ENCODE measurements at places on chromosomes 4 and X. TPM values are rescaled to one million over a fixed set of nuclear protein-coding genes. Genes with fewer than 3 reads are reported as not detected.

DNA sequence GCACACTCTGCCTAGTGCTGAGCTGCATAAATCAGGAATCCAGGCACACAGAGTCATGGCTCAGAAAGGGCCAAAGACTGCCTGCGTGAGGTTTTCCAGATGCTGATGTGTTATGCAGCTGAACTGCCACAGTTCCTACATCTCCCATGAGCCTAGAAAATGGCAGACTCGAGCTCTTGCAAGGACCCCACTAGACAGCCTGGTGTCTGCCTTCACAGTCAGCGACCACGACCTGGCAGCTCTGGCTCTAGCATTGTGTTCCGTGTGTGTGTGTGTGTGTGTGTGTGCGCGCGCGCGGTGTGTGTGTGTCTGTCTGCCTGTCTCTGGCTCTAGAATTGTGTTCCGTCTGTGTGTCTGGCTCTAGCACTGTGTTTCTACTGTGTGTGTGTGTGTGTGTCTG is 203.6 kb upstream of the AGTR2 start:
- no peaks in the 10 kb centered on the region for H3K4me1 ChIP-seq
- H3K27ac ChIP-seq = no peak overlapping the region
- no peaks in the 10 kb centered on the region for H3K36me3 ChIP-seq
- peaks cover 28% of the 10 kb centered on the region for H3K27me3 ChIP-seq
- H3K4me3 ChIP-seq = no peak overlapping the region

- no peak overlapping the region for H3K27ac ChIP-seq
- no peak for DNase-seq
- no peaks in the 10 kb centered on the region for H3K4me1 ChIP-seq
- no peaks in the 10 kb centered on the region for H3K36me3 ChIP-seq
- no peak overlapping the region for H3K4me3 ChIP-seq
These were observed 3.5 kb downstream of the PCSK1N start for GRCh38 chrX:48831909-48832291.

Gene AR
- 1.2 TPM for total RNA-seq

GRCh38 chr4:46765465-46765864 is 143.6 kb downstream of the COX7B2 start:
- no peak overlapping the region for H3K4me3 ChIP-seq
- H3K4me1 ChIP-seq = no peaks in the 10 kb centered on the region
- no peak overlapping the region for H3K27ac ChIP-seq
- H3K27me3 ChIP-seq = no peaks in the 10 kb centered on the region
- no peak for DNase-seq

DNA sequence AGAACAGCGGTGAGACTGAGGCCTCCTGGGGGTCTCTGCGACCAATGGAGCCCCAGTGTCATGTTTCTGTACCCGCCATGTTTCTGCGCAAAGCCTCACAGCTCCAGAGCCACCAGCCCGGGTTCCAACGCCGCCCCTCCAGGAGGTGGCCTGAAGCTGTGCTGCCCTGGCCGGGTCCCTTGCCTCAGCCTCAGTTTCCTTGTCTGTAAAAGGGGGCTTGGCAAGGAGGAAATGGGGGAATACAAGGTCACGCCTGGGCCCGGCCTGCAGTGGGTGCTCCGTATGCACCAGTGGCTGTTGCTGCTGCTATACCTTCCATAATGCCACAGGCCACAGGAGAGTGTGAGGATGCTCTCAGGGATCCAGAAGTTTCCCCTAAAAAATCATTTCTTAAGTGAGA is 229.5 kb downstream of the AFAP1 start:
- H3K36me3 ChIP-seq = no peaks in the 10 kb centered on the region
- H3K4me1 ChIP-seq = no peaks in the 10 kb centered on the region
- no peak for DNase-seq
- no peak overlapping the region for H3K27ac ChIP-seq
- no peaks in the 10 kb centered on the region for H3K27me3 ChIP-seq
- H3K4me3 ChIP-seq = no peak overlapping the region

Gene PHKA1
- 11.2 TPM for total RNA-seq

DNA sequence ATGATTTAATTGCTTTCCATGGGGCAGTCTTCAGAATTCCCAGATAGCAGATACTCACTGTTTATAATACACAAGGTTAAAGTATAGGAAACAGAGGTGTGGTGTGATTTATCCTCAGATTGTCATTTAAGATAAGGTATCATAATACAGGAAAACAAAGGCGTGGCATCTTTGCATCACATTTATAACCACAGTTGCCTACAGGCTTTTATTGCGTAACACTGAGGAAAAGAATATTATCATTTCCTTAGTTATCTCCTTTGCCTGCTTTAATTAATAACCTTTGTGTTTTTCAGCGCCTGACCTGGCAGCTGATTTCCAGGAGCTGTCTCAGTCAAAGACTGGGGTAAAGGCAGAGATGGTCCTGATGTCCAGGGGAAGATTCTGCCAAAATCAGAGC is 68.8 kb downstream of the SSX7 start:
- no peaks in the 10 kb centered on the region for H3K36me3 ChIP-seq
- no peak overlapping the region for H3K4me3 ChIP-seq
- H3K4me1 ChIP-seq = no peaks in the 10 kb centered on the region

Gene FAM47A
- not detected for total RNA-seq

- H3K4me1 ChIP-seq = peaks cover 19% of the 10 kb centered on the region
- no peaks in the 10 kb centered on the region for H3K27me3 ChIP-seq
- H3K27ac ChIP-seq = no peak overlapping the region
- peak; percentile 17 for DNase-seq
- peak overlapping the region; percentile 74 for H3K4me3 ChIP-seq
- peaks cover 39% of the 10 kb centered on the region for H3K36me3 ChIP-seq
These were observed 1.7 kb downstream of the OCIAD1 start for GRCh38 chr4:48832571-48832970.

Gene HTR2C
- total RNA-seq = not detected

GRCh38 chr4:80922941-80923340 is 107.6 kb upstream of the BMP3 start:
- H3K27me3 ChIP-seq = no peaks in the 10 kb centered on the region
- DNase-seq = peak; percentile 20
- no peaks in the 10 kb centered on the region for H3K4me1 ChIP-seq
- H3K4me3 ChIP-seq = no peak overlapping the region
- H3K36me3 ChIP-seq = no peaks in the 10 kb centered on the region

Gene NPY1R
- total RNA-seq = 21.6 TPM

- no peaks in the 10 kb centered on the region for H3K4me1 ChIP-seq
- DNase-seq = no peak
- H3K4me3 ChIP-seq = no peak overlapping the region
- no peak overlapping the region for H3K27ac ChIP-seq
- H3K36me3 ChIP-seq = no peaks in the 10 kb centered on the region
These were observed 277.1 kb downstream of the ADGRA3 start for GRCh38 chr4:22238742-22239141.

DNA sequence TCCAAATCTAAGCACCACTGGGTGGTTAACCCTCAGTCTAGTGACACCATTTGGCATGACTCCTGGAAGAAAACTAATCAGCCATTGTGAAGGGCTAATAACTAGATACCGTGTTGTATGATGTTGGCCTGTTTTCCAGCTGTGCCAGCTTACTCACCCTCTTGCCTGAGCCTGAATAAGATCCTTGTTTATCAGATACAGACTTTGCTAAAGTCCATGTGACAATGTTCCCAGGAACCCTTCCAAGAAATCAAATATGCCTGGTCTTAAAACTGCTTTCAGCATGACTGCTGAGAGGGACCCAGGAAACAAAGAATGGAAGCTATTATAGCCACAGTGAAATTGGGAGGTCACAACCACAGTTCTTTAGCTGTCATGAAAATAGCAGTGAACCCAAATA is 640.8 kb upstream of the INTU start:
- H3K36me3 ChIP-seq = no peaks in the 10 kb centered on the region
- H3K27me3 ChIP-seq = no peaks in the 10 kb centered on the region
- H3K4me1 ChIP-seq = no peaks in the 10 kb centered on the region

DNA sequence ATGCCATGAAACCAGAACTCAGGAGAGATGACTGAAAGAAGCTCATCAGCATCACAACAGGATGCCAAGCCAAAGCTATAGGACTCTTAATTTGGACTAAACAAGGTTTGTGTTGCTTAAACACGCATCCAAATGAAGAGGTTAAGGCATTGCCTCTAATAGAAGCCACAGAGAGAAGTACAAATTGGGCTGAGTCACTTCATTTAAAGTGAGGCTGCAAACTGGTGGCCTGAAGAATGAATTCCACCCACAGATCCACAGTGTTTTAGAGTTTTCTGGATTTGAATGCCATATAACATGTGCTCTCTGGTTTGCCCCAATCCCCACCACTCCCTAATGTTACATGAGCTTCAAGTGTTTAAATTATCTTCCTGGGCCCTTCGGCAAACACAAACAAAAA is 103.5 kb downstream of the FIP1L1 start:
- H3K27me3 ChIP-seq = no peaks in the 10 kb centered on the region
- no peak overlapping the region for H3K27ac ChIP-seq
- H3K36me3 ChIP-seq = peaks cover 6% of the 10 kb centered on the region
- H3K4me1 ChIP-seq = no peaks in the 10 kb centered on the region
- DNase-seq = no peak

Gene CD38
- 1.4 TPM for total RNA-seq

GRCh38 chrX:119617517-119618164 is 11.4 kb upstream of the NKRF start:
- no peaks in the 10 kb centered on the region for H3K36me3 ChIP-seq
- no peaks in the 10 kb centered on the region for H3K27me3 ChIP-seq
- H3K4me1 ChIP-seq = no peaks in the 10 kb centered on the region
- DNase-seq = peak; percentile 39
- no peak overlapping the region for H3K4me3 ChIP-seq

GRCh38 chrX:73765776-73766430 is 202.9 kb downstream of the CHIC1 start:
- H3K36me3 ChIP-seq = no peaks in the 10 kb centered on the region
- H3K27me3 ChIP-seq = no peaks in the 10 kb centered on the region
- no peak overlapping the region for H3K27ac ChIP-seq
- H3K4me1 ChIP-seq = no peaks in the 10 kb centered on the region
- H3K4me3 ChIP-seq = no peak overlapping the region

GRCh38 chrX:10465254-10465653 is 155.1 kb downstream of the MID1 start:
- H3K4me1 ChIP-seq = no peaks in the 10 kb centered on the region
- no peak overlapping the region for H3K4me3 ChIP-seq
- no peak overlapping the region for H3K27ac ChIP-seq

Gene CXorf49
- total RNA-seq = not detected

DNA sequence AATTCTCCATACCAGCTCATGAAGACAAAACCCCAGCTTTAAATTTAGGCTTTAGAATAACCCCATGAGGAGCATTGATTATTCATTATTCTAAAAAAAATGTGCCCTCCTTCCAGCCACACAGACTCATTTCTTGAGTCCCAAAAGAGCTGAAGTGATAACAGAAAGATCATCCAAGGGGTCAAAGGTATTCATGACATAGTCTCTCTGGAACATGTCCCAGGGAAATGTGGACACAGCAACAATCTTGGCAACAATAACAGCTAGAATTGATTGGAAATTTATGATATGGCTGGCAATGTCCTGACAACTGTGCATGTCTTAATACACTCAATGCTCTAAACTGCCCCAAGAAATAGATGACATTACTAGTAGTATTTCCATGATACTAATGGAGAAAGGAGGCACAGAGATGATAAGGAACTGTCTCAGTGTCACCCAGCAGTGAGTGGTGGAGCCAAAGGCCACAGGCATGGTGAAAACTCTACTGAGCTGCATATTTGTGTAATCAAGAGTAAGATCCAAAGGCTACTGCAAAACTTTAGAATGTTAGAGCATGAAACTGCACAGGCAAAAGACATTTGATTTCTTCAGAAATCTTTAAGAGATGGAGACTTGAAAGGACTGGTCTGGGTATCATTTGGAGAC is 37.3 kb upstream of the XAGE1B start:
- no peak for DNase-seq
- H3K4me3 ChIP-seq = no peak overlapping the region
- no peak overlapping the region for H3K27ac ChIP-seq
- H3K27me3 ChIP-seq = peaks cover 3% of the 10 kb centered on the region

DNA sequence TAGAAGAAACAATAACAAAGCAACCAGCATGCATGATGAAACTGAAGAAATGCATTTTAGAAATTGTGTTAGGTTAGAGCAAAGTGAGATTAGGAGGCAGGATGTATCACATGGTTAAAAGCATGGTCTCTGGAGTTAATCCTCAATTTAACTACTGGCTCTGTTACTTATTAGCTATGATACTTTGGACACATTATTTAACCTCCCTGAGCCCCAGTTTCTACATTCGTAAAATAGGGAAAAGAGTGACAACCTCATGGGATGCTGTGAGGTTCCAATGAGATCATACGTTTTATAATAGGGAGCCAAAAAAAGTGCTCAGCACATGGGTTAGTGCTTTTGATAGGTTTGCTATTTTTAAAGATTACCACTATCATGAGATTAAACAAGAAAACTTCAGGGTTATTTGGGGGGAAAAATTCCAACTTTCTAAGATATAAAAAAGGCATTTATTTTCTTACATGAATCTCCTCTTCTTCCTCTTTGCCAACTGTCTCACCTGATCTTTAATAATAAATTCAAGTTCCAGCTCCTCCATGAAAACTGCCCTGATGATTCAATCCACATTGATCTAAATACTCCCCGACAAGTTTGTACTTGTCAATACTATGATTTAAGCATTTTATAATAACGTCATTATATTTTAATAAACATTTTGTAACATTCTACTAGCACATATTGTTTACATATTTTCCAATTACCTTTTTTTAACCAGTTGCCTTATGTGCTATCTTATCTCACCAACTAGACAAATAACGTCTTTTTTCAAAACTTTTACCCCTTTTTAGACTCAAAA is 4.6 kb downstream of the SEC31A start:
- H3K4me1 ChIP-seq = peaks cover 61% of the 10 kb centered on the region
- H3K27ac ChIP-seq = no peak overlapping the region

Gene CSN1S1
- total RNA-seq = not detected

GRCh38 chr4:81732980-81733379 is 261.3 kb upstream of the RASGEF1B start:
- H3K27me3 ChIP-seq = no peaks in the 10 kb centered on the region
- no peaks in the 10 kb centered on the region for H3K4me1 ChIP-seq
- H3K27ac ChIP-seq = no peak overlapping the region
- H3K36me3 ChIP-seq = no peaks in the 10 kb centered on the region

GRCh38 chr4:83231620-83232076 is 53.0 kb downstream of the COQ2 start:
- no peak overlapping the region for H3K4me3 ChIP-seq
- no peak for DNase-seq
- no peaks in the 10 kb centered on the region for H3K27me3 ChIP-seq
- no peaks in the 10 kb centered on the region for H3K4me1 ChIP-seq
- H3K27ac ChIP-seq = no peak overlapping the region

DNA sequence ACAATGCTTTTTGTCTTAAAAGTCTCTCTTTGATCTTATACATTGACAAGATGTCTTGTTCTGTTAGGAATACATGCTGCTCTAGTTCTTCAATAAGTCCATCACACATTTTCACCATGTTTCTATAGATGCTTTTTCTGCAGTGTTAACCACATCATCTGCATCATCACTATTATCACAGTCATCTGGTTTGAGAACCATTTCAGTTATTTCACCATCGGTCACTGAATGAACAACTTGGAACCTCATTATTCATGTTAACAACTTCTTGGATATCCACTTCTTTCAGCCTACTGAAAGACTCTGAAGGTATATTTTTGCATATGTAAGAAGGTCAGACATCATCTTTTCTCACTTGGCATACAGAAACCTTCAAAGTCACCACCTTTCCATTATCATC is 975.2 kb downstream of the STIM2 start:
- no peak overlapping the region for H3K27ac ChIP-seq
- no peaks in the 10 kb centered on the region for H3K4me1 ChIP-seq
- H3K4me3 ChIP-seq = no peak overlapping the region
- no peaks in the 10 kb centered on the region for H3K27me3 ChIP-seq

- H3K36me3 ChIP-seq = no peaks in the 10 kb centered on the region
- no peak for DNase-seq
- H3K4me1 ChIP-seq = no peaks in the 10 kb centered on the region
- no peak overlapping the region for H3K4me3 ChIP-seq
- H3K27me3 ChIP-seq = no peaks in the 10 kb centered on the region
- no peak overlapping the region for H3K27ac ChIP-seq
These were observed 224.6 kb downstream of the IL15 start for GRCh38 chr4:141860974-141861373.

Gene ETDB
- not detected for total RNA-seq

All from stomach (tissue), 19 donors.